ENCODE measurements at places on chromosomes 1 and 21.

GRCh38 chr1:28913786-28914227, 562 bp upstream of the EPB41 start:
- no peak for DNase-seq

DNA sequence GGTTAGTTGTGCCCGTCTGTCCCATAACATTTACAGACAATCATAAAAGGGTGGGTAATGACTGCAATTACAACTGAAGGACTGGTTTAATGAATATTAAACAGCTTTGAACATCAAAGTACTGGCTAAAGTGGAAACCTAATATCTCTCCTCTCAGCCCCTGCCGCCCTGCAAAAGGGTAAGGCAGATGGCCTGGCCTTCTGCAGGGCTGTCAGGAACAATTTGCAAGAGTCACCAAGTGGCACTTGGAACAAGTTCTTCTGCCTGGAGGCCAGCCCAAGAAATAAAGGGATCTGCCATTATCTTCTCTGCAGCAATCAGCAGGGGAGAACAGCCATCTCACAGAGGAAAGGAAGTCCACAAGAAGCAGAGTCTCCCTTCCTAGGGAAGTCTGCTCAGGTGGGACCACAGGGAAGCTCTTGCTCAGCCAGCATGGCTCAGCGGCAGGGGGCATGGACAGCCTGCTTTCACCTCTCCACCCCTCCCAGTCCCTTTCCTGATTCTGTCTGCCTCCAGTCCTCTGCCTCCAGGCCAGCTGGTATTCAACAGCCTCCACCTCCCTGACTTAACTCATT, 96.1 kb downstream of the TRABD2B start:
- no peak for DNase-seq

DNA sequence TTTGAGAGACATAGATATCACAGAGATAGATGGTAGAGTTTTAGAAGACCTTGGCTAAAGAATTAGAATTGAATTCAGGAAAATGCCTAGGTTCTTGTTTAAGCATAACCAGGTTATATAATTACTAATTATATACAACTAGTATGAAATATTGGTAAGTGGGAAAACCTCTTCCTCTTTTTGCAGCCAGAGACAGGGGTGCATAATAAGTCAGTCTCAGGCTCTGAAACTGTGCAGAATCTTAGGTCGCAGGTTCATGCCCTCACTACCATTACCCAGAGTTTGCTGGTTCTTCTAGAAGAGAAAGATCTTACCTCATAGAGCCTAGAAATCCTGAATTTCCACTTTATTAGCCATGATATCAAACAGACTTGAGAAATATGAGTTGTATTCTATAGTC, 183.3 kb downstream of the NEK7 start:
- no peak for DNase-seq

- no peak for DNase-seq
Measured at GRCh38 chr1:8448911-8449661, 131.2 kb downstream of the SLC45A1 start.

GRCh38 chr1:224583774-224584173, 32.3 kb upstream of the CNIH3 start:
- DNase-seq: no peak

DNA sequence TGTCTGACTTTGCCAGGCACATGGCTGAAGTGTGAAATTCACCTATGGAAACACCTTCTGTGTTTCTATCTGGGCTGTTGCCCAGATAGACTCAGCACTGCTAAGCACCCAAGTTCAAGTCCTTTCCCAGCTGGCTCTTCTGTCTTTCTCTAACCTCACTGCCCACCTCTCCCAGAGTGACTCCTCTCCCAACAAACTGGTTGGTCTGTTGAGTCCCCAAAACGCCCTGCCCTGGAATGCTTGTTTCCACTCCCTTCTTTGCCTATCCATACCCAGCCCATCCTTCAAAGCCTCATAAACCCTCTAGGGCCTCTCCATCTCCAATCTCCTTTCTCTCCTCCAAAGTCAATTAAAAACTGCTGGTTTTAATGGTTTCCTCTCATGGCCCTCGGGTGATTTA, 15.6 kb downstream of the PLXNA2 start:
- DNase-seq: no peak

DNA sequence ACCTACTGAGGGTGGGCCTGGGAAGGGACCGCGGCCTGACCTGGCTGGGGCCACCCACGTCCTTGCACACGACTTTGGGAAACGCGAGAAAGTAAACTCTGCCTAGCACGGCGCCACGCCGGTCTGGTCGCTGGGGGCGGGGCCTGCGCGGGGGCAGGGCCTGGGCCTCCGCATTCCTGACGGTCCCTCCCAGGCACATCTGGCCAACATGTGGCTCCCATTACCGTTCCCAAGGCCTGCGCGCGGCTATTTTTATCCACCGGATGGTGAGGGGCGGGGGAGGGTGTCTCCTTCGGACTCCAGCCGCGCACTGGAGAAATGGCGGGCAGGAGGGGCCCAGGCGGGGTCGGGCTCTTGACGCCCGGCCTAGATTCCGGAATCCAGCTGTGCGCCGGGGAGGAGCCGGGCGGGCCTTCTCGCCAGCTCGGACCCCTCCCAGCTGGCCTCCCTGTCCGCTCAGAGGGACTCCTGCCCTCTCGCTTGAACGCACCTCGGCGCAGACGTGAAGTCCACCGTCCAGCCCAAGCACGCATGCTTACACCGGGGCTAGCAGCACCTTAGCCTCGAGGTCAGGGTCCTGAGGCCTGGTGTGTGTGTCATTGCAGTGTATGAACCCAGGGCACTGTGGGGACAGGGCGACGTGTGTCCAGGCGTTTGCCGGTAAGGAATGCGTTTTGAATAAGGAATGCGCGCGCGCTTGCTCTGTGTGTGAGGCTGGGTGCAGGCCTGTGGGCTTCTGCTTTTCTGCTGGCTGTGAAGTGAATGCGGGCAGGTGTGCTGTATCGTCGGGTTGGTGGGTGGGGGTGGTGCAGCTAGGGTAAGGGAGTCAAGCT, 2.1 kb downstream of the EVA1B start:
- peak; percentile 16 for DNase-seq

DNA sequence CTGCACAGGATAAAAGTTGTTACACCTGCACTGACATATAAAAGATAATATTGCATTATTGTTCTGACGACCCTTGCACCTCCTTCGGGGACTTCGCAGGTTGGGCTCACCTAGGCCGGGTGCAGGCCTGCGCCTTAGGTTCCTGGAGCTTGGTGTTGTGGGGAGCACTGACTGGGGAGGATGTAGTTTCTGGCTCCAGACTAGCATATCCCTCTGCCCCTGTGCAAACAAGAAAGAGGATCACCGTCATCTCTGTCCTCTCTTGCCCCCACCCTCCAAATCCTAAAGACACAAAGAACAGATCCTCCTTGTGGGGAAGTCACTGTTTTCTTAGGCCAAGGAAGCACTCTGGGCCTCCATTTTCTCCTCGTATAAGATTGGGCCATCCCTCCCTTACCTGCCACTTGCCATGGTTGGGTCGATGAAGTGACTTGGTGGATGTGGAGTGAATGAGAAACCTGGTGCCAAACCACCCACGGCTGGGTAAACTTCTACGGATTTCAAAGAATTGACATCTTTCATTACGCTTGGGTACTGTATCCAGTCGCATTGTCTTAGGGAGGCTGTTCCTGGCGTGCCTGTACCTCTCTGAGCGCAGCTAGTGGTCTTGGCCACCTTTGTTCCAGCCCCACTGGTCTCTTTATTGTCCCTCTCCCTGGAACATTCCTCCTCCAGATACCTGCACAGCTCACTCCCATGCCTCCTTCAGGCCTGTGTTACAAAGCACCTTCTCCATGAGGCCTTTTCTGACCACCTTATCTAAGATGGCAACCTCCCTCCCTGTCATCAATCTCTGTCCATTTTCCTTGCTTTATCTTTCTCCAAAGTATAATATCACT, 34.4 kb upstream of the PKP1 start:
- no peak for DNase-seq

DNA sequence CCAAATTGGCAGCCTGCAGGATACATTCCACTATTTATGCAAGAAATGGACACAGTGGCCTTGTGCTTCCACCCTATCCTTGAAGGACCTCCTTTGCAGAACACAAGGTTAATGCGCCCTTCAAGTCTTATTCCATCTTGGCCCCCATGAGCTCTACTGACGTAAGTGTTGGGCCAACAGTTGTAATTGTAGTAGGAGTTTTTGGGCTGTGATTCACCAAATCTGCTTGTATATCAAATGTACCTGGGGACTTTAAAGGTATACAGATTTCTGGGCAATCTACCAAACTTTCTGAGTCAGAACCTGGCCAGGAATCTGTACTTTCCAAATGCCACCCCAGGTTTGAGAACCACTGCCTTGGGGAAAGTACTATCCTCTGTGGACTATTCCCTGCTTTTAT, 100.9 kb upstream of the MARK1 start:
- DNase-seq: no peak

GRCh38 chr1:171801487-171801891, 20.0 kb downstream of the METTL13 start:
- peak; percentile 61 for DNase-seq

DNA sequence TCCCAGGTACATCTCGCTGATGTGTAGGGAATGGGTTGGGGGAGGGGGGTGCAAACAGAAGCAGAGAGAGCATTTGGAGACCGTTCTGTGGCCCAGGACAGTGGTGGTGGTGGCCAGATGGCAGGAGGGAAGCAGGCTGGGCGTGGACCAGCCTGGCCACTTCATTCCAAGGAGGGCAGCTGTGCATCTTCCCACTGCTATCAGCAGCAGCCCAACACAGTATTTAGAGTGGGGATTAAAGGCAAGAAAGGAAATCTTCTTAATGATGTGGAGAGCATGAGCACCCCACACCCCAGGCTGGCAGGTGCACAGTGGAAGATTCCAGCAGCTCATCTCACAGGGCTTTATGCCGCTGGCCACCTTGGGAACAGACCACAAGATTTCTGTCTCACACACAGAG, 198.7 kb downstream of the NPHP4 start:
- no peak for DNase-seq

DNA sequence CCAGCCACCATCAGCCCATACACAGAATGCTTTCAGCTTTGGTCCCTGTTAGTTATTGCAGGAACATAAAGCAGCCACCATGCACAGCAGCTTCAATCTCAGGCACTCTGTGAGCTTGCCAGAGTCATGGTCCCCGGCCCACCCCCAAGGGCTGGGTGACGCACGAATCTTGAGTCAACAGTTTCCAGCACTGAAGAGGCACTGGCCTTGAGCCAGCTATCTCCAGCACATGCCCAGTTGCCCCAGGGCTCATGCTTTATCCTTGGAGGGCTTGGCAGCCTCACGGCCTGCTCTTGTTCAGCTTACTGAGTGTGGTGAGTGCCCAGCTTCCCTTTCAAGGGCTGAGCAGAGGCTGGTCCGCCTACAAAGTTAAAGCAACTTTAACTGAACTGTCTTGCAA, 200.7 kb upstream of the RAB4A start:
- no peak for DNase-seq

- no peak for DNase-seq
Measured at GRCh38 chr1:157319567-157319966, 181.4 kb upstream of the ETV3 start.

DNA sequence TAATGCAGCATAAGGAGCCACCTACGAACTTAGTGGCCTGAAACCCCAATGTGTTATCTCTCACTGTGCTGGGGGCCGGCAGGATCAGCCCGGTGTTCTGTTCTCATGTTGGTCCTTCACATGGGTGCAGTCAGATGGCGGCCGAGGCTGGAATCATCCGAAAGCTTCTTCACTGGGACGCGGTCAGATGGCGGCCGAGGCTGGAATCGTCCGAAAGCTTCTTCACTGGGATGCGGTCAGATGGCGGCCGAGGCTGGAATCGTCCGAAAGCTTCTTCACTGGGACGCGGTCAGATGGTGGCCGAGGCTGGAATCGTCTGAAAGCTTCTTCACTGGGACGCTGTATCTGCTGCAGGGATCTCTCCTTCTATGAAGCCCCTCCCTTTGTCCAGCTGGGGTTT, 12.6 kb upstream of the PCBP3 start:
- DNase-seq: no peak

DNA sequence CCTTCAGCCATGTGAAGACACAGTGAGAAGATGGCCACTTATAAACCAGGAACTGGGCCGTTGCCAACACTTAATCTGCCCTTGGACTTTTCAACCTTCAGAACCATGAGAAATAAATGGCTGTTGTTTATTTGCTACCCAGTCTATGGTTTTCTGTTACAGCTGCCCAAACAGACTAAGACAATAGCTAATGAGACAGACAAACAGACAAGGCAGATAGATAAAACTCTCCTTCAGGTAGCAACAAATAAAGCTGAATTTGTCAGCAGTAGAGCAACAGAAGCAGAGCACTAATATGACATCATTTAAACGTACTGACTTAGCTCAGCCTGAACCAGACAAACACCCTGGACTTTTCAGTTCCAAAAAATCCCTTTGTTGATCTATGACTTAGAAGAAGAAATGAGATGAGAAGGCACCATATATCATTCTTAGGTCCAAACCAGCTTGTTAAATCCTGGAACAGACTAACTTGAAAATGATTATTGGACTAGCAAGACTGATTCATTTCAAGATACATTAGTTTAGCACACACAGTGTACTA, 27.0 kb downstream of the ZZZ3 start:
- no peak for DNase-seq

GRCh38 chr1:205678286-205679111, 1.8 kb downstream of the SLC45A3 start:
- no peak for DNase-seq

DNA sequence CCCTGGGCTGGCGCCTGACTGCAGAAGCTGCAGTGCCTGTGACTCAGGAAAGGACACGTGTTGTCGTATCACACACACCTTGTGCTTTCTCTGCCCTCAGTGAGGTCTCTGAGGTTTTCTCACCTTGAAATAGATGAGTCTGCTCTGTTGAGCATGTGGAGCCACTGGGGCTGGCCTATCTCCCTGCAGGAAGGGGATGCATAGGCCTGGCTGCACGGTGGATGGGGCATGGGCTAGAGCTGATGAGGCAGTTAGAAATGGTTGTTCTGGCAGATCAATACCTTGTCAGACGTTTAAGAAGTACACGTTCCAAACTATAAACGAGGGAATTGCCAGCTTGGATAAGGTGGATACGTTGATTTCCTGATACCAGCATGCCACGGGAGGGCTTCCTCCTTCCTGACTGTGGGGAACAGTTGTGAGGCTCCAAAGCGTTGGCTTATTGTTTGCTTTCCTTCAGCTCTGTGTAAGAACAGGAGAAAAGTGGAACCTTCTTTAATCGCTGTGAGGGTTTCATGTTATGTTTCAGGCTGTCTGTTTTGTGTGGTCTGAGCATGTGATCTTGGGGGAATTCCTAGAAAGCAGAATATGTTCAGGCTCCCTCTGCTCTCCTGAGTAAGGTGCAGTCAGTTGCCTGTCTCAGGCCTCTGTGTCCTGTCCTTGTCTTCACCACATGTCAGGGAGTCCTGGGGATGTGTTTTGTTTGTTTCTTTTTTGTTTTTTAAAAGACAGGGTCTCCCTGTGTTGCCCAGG, 44.8 kb downstream of the PCNT start:
- no peak for DNase-seq

- no peak for DNase-seq
Measured at GRCh38 chr1:40621821-40622450, 43.5 kb downstream of the RIMS3 start.

DNA sequence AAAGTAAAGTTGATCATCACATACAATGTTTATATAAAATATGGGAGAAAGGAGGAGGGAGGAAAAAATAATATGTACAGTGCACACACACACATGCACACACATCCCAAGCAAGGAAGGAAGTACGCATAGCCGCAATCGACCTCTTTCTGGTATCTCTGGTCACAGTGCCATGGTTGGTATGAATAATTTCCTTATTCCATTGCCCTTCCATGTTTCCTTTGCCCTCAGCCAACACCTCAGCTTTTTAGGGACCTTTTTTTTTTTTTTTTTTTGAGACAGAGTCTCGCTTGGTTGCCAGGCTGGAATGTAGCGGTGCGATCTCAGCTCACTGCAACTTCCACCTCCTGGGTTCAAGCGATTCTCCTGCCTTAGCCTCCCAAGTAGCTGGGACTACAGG, 20.6 kb downstream of the CITED4 start:
- DNase-seq: no peak

GRCh38 chr1:59092126-59092525, 204.8 kb upstream of the FGGY start:
- no peak for DNase-seq
